Thoracic aorta (tissue), 2 donors: ENCODE measurements at places on chromosomes 2 and 18.

DNA sequence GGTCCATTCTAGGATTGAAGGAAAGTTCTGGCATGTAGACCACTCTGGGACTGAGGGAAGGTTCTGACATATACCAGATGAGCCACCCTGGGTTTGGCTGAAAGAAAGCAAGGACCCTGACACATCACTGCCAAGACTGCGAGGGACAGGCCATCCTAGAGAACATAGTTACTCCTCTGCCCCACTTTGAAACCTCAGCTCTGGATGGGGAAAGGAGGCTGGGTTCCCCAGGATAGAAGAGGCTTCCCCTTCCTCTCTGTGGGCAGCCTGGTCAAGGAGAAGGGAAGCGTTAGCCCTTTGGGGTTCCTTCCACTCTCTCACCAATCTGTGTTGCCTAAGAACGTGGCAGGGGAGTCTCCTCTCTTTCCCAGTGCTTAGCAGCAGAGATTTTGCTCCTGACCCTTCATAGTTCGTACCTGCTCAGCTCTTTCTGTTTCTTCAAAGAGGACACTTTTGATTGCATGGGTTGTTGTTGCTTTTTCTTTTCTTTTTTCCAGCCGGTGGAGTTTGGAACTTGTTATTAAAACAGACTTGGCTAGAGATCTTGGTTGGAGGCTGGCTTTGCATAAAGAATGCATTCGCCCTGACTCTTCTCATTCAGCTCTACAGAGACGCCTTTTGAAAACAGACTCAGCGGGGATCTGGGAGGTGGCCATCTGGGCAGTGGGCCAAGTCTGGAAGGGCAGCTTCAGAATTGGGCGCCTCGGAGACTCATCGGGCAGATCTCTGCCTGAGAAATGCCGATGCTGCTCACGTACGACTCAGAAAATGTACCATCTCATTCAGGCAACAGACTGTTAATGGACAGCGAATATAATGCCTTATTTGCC, 166.1 kb downstream of the CLIP4 start:
- no peak for DNase-seq

GRCh38 chr2:19021721-19022120, 336.7 kb downstream of the OSR1 start:
- DNase-seq: no peak

GRCh38 chr2:33788044-33788443, 188.9 kb upstream of the FAM98A start:
- DNase-seq: no peak

DNA sequence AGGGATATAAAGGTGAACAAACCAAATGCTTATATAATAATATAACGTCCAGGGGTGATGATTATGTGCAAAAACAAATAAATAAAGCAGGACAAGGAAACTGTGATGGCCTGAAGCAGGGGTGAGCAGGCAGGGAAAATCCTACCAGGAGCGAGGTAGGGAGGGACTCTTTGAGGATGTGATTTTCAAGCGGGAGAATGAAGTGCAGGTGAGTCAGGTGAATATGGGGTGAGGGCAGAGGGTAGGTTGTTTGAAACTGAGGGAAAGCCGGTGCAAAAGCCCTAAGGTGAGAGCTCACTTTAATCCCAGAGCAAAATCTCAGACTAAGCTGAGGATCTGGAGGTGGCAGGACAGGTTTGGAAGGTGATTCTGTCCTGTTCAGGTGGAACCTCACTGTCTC, 40.7 kb downstream of the CYP26B1 start:
- no peak for DNase-seq

DNA sequence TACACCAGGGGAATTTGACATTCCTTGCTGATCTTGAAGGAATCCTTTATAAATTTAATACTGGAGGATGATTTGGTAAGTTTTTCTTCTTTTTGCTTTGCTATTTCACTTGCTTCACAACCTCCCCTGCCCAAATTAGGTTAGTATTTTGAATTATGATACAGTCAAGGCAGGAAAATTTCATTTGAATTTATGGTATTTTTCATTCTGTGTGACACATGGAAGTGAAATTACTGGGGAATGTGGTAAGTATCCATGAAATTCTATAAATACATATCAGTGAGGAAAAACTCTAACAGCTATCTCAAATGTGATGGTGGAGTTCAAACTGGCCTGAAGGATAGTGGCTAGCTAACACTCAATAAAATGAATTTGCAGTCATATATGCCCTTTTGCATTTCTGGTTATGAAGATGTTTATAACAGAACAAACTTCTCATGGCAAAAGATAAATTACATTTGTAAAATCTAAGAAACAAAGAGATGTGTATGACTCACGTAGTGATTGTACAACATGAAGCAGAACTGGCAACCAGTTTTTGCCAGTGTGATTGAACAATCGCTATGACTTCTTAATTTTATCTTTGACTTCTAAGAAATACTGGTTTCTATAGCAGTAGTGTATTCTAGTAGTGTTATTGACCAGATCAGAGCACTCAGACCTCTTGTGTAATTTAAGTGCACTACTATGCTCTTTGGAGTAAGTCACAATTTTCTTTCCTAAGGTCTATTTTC, 152.6 kb downstream of the IKZF2 start:
- DNase-seq: no peak

- no peak for DNase-seq
Observed at GRCh38 chr18:66708646-66709045, 104.8 kb upstream of the CDH19 start.

DNA sequence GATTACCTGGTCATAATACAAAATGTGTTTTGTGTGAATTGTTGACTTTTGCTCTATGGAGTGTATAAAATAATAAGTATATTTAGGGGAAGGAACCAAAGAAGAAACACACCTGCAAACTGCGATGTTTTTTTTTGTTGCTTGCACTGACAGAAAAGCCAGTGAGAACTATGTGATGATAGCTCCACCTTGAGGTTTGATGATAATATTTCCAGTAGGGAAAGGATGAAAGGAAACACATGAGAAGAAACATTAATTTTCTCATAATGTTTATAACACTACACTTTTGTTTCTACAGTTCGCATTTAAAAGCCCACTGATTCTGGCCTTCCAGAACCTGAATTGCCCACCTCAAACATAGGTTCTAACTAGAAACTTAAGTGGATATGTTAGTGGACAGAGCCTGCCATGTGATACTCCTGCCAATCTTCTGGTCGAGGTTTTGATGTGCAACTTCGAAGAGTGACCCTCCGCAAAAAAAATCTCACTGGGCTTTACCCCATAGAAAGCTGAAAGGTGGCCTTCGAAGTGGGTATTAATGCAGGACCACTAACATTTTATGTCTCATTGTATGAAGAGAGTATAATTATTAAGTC, 476.4 kb upstream of the SPHKAP start:
- DNase-seq: no peak

- no peak for DNase-seq
Observed at GRCh38 chr2:149651229-149651628, 63.7 kb upstream of the MMADHC start.

DNA sequence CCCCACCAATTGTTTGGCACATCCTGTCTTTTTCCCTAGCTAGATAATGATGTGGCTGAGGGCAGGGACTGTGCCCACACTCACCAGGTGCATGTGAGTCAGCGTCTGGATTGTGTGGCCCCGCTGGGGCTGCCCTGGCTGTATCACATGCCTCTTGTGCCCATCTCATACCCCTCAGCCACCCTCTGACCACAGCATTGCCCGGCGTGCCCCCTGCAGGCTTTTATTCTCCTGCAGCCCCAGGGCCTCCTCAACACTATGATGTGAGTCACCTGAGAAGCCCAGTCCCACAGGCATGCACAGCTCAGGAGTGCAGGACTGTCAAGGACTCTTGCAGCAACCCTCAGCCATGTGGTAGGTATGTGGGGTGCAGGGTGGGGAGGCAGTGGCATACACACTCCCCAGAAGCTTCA, 14.8 kb upstream of the STEAP3 start:
- no peak for DNase-seq

- no peak for DNase-seq
Observed at GRCh38 chr18:64405161-64405560, 256.3 kb upstream of the LINC00305 start.

DNA sequence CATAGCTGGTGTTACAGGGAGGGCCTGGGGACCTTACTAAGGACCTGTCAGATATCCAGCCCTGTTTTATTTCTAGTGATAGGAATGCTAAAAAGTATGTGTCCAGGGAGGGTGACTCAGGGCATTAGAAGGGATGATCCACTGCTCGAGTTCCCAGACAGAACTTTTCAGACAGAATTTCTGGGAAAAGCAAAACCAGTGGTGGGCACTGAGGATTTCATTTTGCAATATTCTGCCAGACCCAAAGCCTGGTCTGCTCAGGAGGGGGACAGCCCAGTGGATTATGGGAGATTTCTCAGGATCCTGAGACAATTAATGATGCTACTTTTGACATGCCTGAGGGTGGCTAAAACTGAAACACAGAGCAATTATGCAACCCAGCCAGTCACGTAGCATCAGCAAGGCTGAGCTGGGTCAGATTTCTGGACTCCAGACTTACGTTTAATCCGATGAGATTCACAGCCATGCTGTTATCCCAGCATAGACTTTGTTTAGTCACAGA, 4.7 kb upstream of the KCNE4 start:
- no peak for DNase-seq
